ENCODE measurements at places on chromosomes 2 and 18.
A peak's percentile ranks its signal among the peaks of the same experiment; 100 is the strongest.

- no peak for DNase-seq
Observed at GRCh38 chr2:134392442-134393074, 138.7 kb downstream of the MGAT5 start.

DNA sequence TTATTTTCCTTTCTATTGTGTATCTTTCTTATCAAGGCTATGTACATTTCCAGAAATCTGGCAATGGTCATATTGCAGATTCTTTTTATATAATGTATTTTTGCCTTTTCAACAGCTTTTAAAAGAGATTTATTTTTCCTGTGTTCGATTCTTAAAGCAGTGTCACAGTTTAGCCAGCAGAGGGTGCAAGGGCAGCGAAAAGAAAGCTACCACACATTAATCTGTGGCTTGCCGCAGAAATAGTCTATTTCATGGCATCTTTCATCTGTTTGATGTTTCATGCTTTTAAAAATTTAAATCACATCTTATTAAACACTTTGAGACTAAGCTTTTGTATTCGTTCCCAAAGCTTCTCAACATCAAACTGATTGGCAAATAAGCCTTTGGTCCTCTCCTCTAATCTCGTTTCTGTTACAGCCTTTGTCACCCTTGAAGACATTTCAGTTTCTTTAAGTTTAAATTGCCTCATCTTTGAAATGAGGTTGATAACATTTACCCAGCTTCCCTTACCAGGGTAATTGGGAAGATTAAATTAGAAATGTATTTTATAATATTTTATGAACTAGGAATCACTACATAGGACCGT, 73.3 kb downstream of the PIK3C3 start:
- peak; percentile 33 for DNase-seq

DNA sequence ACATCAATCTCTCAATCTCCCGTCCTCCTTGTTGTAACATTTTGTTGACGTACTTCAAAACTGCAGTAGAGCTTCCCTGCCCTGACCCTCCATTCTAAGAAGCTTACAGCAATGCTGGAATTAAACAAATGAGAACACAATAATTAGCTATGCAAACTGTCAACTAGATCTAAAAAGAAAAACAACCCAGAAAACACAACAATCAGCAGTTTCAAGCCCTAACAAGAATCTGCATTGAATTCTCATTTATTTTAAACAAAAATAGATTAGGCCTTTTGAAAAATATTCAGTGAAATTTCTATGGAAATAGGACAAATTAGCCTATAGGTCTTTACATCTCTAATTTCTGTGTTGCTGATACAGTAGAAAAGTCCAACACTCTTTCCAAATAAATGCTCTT, 807.0 kb upstream of the FSHR start:
- no peak for DNase-seq

GRCh38 chr2:235078182-235078581, 126.4 kb downstream of the SH3BP4 start:
- no peak for DNase-seq

DNA sequence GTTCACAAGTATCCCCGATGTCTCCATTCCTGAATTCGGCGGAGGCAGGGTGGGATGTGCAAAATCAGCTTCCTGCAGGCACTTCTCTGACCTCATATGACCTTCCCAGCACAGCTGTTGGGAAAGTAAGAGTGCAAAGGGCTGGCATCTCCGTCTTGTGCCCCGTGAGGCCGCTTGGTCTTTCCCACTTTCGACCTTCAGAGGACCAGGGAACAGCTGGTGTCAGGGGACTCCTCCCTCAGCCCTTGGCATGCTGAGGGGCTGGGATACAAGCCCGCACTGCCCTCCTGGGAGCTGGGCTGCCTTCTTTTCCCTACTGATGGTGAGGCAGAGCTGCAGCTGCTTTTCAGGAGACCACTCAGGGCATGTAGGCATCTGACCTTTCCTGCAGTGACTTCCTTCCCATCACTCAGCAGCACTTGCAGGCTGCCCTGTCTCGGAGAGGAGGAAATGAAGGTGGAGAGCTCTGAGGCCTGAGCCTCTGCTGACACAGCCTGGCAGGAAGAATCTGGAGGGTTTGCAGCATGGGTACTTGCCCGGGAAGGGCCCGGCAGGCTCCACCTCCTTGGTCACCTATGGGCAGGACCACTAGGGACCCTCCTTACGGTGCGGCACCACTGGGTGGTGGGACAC, 277.2 kb upstream of the HS6ST1 start:
- DNase-seq = no peak

GRCh38 chr2:205640716-205641115, 41.6 kb upstream of the NRP2 start:
- DNase-seq = no peak

- no peak for DNase-seq
Observed at GRCh38 chr2:11998626-11999378, 252.4 kb downstream of the LPIN1 start.

Data from CD4-positive, alpha-beta T cell treated with Interleukin-6 for 4 hours (primary cell).